ENCODE measurements at places on chromosomes 2 and 18.

- DNase-seq: no peak
These were observed 452.1 kb downstream of the TXNL1 start for GRCh38 chr18:56186319-56186718.

DNA sequence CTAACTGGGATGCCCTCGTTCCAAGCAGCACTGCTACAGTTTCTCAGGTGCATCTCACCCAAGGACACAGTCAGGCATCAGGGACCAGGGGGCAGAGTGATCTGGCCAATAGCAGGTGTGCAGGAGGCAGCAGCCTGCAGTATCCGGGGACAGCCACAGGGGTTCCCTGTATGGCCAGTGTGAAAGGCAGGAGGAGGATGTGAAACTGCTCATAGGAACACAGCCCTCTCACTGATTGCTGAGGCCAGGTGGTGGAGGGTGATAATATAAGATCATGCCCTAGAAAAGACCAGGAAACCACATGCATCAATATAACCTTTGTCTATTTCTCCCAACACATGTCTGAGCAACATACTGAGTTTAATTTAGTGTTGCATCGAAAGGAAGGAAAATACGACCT is 112.7 kb upstream of the TACR1 start:
- no peak for DNase-seq

DNA sequence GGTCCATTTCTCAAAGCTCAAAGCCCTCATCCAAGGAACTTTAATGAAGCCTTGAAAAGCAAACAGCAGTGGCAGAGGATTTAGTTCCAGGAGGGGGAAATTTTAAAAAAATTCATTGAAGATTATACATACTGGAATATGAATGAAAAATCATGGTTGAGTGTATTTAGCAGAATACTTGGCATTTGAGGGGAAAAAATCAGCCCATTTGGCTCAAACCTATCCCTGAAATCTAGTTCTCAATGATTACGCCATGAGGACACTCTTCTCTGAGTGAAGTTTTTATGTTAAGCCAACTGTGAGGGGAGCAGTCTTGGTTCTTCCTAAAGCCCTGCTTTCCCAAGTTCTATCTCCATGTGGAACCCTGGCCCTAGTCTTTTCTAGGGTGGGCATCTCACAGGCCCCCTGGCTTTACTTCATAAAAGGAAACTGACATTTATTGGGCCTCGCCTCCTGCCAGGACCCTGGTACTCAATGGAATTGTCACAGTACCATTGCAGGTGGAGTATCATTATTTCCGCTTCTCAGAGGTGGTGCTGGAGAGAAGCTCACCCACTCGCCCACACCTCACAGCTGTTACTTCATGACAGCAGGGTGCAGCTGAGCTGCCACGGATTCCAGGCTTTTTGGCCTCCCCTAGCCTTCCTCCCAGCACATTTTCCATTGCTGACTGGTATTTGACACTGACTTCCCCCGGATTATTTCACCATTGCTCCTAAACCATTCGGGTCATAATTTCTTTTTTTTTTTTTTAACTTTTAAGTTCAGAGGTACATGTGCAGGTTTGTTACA is 56.8 kb downstream of the NXPH2 start:
- no peak for DNase-seq

DNA sequence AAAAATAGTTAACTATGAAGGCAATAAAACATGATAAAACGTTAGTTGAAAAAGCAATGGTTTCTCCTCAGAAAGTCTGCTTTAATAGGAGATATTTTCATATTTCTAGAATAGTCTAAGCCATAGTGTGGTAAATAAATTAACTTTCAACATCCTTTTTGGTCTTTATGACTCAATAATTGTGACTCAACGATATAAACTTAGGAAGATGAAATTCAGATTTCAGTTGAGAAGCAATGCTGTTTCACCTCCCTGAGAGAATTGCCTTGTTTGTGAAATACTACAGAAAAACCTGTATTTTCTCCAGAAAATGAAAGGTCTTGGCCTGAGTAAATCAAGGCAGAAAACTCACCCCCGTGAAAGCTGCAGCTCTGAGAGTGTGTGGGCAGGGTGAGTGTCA is 166.9 kb downstream of the ETAA1 start:
- no peak for DNase-seq

DNA sequence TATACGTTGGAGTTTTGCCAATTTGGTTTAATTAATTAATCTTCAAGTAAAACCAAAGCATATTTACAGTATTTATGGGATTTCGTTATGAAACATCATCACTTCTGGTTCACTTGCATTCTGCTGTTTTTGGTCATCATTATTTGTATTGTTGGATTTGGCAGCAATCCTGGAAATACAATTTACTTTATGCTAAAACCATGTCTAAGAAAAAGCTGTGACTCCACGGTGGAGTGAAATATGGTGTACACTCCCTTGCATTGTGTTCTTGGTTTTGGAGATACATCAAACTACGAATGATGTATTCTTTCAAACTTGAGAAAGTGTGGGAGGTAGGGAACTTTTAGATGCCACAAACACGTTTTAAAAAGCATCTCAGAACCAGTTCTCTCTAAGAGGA is 106.4 kb downstream of the CTAGE1 start:
- no peak for DNase-seq

DNA sequence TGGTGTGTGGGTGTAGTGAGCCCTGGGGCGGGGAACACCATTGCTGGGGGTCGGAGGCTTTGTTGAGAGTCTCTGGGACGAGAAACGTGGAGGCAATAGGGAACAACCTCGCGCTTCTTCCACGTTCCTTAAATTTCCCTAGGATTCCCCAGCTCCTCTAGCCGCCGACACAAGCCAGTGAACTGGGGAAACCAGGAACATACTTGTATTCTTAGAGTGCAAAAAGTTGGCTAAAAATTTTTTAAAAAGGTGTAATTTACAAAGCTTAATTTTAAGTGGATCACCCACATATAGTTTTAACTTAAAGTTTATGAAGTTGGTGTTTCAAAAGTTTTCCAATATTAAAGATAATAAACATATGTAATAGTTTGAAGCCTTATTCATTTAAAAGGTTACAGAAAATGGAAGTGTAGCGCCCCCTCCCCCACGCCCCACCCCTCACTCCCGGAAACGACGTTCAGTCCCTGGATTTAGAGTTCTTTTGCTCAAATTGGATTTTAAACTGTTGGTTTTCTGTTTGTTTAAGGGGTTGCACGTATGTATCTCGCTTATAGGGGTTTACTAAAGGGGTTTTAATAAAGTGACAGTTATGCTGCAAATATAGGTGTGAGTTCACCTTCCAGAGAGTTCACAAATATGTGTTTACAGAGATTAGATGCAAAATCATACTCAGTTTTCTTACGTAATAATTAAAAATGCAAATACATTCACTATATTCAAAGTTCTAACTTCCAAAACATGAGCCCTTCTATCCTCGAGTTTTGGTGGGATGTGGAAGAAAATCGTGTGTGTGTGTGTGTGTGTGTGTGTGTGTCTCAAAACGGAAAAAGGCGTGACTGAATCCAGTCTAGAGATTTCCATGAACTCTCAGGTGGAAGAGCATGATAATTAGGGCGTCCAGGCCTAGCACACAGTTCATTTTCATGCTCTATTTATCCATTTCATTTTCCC is 872 bp downstream of the DSG2 start:
- no peak for DNase-seq

DNA sequence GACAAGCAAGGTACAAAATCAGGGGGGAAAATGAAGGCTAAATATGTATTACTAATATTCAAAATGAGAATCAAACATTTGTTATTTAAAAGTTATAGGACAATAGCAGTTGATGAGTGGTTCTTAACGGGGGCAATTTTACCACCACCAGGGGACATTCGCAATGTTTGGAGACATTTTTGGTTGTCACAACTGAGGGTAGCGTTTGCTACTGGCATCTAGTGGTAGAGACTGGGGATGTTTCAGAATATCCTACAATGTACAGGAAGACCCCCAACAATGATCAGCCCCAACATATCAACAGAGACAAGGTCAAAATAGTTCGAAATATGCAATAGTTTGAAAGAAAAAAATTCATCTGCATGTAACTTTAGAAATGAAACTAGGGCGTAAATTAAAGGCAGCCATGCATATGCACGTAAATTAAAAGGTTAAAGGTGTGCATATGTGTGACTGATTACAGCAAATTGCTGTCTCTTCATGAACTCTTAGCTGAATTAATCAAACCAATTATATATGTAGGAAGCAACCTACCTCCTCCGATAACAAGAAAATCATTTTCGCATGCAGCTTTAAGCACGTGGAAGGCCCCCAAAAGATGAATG is 61.2 kb upstream of the CUL3 start:
- DNase-seq: no peak

DNA sequence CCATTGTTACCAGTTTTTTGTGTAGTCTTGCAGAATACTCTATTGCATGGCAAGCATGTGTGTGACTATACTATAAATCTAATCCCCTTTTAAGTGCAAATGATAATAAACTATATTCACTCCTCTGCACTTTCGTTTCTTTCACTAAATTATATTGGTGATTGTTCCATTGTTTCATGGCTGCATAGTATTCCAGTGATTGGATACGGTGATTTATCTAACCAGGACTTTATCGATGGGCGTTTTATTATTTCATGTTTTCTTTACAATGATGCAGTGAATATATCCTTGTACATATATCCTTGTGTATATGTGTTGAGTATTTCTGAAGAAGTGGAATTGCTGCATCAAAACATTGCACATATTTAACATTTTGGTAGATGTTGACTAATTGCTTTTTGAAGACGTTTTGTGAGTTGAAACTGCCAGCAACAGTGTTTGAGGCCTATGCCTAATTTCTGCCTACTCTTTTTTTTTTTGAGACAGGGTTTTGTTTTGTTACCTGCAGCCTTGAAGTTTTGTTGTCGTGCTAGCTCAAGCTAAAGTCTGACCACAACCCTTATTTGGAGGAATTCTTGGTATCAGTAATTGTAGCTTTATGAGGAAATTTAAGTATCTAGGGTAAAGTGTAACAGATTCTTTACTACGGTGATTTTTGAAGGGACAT is 2.7 kb downstream of the MIB1 start:
- DNase-seq: no peak

DNA sequence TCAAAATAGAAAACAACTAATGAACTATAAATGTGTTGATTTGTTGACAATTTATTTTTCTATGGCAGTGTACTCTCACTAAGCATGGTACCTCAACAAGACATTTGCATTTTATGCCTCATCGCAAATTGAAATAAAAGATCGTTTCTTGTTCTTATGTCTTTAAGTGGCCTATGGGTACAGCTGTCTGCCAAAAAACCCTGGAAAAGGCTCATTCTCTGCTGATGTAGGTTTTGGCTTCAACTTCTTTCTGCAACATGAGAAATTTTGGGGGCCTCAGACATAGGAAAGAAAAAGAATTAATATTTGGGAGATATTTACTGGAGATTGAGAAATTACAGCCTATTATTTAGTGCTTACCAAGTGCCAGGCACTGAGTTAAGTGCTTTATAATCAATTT is 205.1 kb upstream of the DPP10 start:
- no peak for DNase-seq

GRCh38 chr18:45719106-45719505 is 4.9 kb upstream of the SLC14A1 start:
- DNase-seq: no peak

DNA sequence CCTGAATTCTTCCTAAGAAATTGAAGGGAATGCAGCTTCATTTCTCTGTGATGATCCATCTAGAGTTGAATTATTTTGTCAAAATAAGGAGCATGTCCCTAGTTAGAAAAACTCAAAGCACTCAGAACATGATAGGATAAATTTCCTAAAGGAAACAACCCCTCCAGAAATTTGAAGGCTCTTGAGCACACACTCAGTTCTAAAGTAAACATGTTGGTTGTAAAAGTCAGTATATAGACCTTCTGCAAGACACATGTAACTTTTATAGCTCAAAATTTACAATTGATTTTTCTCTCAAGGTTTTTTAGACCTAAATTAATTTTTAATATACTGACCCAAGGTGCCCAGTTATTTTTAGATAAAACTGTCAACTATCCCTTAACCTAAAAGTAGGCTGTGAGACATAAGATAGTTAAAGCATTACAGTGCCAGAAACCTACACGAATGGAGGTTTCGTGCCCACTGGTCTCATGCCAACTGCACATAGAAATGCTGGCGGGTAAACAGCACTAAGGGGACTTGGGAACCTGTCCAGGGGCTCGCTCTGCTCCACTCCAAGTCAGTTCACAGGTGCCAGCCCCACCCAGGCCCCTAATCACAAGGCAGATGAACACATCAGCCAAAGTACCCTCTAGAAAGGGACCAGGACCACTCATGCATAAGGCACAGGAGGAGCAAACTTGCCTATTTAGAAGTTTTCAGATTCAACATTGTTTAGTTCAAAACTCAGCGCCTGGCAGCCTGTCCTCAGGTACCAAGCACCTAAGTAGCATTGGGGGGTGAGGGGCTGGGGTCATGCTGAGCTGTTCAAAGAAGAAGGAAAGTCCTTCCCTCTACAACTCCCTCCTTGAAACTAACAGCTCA is 106.5 kb downstream of the SMC6 start:
- DNase-seq: no peak

DNA sequence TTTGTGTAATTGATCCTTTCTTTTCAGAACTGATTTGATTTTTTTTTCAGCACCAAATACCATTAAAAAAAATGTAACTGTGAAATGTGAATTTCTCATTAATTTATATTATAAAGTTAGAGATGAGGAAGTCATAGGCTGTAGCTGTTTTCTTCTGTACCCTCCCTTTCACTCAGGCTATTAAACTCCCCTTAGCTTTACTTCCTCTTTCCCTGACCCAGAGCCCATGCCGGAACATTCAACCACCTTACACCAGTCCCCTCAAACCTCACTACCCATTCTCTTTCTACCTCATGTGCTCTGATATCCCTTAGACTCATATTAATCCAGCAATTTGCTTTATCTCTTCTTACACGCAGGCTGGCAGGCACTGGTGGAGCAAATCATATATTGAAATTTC is 12.4 kb downstream of the GALNT5 start:
- no peak for DNase-seq

DNA sequence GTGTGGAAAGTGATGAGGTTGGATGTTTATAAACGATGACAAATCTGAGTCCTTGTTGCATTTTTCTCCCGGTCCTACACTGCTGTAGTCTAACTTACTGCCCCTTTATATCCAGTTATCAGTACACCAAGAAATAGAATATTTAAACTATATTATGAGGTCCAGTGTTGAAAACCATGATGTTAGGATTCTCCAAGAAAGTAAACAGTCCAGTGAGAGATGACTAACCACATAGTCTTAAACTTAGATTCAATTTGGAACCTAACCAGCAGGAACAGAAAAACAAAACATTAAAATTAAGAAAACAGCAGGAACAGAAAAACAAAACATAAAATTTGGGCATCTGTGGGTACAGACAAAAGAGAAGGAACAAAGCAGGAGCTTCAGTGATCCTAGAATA is 143.2 kb downstream of the TPGS2 start:
- no peak for DNase-seq

DNA sequence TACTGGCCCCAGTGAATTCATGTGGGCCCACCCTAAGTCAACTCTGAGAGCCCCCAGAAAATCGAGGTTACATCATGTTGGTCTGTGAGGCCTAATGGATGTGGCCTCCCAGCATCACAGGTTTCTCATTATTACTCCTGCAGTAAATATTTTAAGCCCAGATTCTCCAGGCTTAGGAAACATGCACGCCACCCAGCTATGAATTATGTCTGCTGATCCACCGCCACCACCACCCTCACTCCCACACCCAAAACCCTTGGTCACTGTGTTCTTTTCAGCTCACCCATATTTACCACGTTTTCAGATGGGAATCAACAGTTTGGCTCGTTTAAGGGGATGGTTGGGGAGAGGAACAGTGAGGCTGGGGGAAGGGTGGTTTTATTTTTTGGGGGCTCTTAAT is 128.6 kb downstream of the NCK2 start:
- DNase-seq: no peak

All from GF-D8 (cell line).